Stimulated activated CD4-positive, alpha-beta T cell treated with anti-CD3 and anti-CD28 coated beads, Interleukin-12 subunit alpha, Interleukin-12 subunit beta, amount 100 ng/mL, for 24 hours (primary cell): ENCODE measurements at places on chromosomes 2 and 18.

DNA sequence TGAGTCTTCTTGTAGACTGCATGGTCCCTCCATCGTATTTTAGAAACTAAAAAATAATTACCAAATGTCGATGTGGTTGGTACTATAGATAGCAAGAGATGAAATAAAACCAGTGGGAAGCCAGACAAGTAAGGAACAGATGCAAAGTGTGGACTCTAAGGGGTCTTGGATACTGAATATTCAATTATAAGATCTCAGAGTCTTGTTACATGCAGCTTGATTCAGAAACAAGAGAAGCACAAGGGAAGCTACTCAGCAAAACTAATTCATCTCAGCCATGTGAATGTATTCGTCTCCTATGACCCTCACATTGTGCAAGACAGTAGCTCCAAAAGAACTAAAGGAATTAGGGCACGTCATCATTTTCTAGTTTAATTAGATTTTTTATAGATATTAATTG is 80.9 kb downstream of the CDH20 start:
- no peak for DNase-seq

DNA sequence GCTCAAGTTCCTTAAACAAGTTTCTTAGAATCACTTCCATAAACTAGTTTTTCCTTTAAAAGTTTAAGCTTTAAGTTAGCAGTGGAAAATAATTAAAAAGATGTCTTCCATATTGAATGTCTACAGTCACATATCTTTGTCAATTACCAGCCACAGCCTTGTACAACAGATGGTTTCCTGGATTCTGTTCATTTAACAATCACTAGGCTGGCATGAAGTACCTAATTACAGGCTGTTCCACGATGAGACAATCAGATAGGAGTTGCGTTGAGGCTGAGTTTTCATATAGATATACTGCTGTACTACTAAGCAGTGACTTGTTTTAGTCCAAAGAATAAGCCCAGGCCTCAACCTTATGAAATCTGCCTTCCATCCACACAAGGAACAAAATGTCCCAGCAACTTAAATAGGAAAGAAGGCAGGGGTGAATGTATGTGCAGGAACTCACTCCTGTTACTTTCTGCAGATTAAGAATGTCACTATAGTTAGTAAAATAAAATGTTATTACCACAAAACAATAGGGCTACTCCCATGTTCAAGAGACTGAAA is 131.0 kb downstream of the ZAP70 start:
- no peak for DNase-seq

GRCh38 chr2:120436460-120436739 is 90.5 kb downstream of the INHBB start:
- no peak for DNase-seq

DNA sequence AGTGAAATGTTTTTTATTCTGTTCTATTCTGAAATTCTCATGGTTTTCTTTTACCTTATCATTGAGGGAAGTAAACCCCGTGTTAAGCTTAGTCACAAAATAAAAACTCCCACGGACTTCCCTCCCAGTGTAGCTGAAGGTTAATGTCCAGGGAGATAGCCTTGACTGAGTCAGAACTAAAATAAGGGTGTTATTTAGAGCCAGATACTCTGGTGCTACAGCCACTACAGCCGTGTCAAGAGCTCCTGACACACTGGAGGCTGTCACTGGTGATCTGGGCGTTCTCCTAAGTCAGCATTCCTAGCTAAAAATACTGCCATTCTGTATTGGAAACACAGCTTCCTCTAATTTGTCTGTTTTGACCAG is 82.0 kb upstream of the RANBP2 start:
- DNase-seq, result no peak

DNA sequence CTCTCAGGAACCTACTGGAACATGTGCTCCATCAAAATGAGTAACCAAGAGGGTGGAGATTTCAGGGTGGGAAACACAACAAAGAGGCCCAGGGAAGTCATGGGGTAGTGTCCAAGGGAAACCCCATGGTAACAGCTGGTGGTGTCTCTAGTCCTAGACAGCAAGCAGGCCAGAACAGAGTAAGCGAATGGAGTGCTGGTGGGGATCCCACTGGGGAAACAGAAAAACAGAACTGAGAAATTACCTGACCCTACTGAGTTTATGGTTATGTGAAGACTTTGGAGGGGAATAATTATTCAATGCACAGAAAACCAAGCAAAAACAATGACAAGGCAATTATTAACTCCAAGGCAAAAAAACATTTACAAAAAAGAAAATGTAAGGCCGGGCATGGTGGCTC is 16.9 kb downstream of the ERCC3 start:
- no peak for DNase-seq

GRCh38 chr2:56248965-56249742 is 65.4 kb downstream of the CCDC85A start:
- no peak for DNase-seq

GRCh38 chr2:29311458-29311857 is 196.2 kb downstream of the CLIP4 start:
- no peak for DNase-seq

DNA sequence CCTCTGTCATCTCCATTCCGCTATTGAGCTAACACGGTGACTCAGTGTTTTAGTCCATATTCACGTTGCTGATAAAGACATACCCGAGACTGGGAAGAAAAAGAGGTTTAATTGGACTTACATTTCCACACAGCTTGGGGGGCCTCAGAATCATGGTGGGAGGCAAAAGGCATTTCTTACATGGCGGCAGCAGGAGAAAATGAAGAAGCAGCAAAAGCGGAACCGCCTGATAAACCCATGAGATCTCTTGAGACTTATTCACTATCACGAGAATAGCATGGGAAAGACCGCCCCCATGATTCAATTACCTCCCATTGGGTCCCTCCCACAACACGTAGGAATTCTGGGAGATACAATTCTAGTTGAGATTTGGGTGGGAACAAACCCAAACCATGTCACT is 22.6 kb upstream of the CXXC1 start:
- no peak for DNase-seq

DNA sequence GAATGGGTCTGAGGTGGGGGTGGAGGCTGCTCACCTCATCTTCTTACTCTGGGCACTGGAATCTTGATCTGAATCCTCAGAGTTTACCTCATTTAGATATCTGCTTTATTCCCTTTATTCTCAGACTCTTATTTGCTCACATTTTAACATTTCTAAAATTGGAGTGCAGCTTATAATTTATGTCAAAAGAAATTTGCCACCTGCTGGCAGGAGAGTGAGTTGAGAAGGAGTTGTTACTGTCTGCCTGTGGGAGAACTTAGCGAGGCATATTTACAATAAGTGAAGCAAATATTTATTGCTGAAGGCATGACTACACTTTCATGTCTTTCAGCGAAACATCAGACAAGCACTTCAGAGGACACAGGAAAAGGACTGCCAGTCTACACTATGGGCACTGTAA is 16.4 kb upstream of the KIAA2012 start:
- DNase-seq, result no peak
